ENCODE measurements at places on chromosomes 4 and X.

DNA sequence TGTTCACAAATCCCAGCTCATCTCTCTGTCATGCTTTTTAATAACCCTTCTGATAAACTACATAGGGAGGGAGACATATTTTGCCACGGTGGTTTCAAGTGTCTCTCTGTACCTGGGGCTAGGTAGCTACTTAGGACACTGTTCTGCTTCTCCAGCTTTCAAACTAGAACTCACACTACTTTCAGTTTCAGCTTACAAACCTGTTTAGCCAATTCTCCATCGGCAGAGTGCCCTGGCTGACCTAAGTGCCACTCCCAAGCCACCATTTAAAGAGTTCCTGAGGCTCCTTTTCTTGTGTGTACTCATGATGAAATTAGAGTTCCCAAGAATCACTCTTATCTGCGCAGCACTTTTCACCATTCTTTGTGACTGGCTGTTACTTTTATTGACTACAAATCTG is 899.2 kb downstream of the FAT4 start:
- DNase-seq = no peak

GRCh38 chr4:2964706-2965258 is 1.4 kb downstream of the GRK4 start:
- DNase-seq = no peak

DNA sequence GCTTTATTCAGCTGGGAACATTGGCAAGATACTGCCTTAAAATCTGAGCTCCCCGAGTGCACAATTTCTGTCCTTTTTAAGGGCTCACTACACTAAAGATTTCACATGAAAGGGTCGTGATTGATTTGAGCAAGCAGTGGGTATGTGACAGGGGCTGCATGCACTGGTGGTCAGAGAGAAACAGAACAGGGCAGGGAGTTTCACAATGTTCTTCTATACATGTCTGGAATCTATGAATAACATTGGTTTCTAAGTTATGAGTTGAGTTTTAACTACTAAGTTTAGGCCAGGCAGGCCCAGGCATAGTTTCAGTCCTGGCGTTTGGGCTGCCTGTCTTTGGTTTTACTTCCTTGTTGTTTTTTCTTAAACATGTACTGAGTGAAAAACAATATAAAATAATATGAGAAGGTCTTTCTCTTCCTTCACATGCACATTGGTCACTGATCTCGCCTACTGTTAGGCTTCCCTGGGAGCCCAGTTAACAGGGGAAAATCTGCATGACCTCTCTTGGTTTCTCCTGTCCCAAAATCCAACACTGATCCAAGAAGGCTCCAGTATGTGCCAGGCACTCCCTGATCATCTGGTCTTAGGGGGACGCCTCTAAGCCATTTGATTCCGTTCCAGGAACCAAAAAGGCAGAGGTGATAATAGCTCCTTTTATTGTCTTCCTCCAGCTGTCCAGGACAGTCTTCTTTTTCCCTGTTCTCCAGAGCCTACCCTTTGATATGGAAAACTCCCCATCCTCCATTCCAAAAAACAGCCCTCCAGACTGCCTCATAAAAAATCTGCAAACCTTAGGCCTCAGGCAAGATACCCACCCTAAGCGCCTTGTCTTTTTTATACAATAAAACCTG is at the start of gene UGT2B17:
UGT2B17 (minus strand) TSS at position 51 of the 854 bp plus-strand sequence. CDS start 7,838 bp downstream, outside the sequence.
- no peak for DNase-seq

DNA sequence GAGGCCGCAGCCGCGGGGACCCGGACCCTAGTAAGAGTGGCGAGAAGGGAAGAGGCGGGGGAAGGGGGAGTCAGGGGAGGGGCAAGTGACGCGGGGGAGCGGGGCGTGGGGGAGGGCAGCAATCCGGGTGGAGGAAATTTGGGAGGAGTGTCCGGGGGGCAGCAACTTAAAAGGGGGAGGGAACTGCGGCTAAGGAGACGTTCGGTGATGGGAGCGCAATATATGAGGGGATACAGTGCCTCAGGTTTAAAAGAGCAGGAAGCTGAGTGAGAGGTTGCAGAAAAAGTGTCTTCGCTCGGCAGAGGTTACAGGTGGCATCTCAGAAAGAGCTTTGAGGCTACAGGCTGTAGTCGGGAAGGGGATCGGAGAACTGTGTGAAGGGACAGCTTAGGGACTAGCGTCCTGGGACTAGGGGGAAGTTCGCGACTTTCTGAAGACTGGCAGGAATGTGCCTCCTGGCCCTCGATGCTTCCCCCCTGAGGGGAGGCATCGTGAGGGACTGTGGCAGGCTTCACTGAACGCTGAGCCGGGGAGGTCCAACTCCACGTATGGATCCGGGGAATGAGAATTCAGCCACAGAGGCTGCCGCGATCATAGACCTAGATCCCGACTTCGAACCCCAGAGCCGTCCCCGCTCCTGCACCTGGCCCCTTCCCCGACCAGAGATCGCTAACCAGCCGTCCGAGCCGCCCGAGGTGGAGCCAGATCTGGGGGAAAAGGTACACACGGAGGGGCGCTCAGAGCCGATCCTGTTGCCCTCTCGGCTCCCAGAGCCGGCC is 519 bp downstream of the FOXO4 start:
- no peak for DNase-seq

- DNase-seq = no peak
Observed at GRCh38 chr4:47719576-47719975, 118.3 kb downstream of the CORIN start.

- no peak for DNase-seq
Observed at GRCh38 chr4:117660668-117661067, 373.6 kb upstream of the NDST3 start.

DNA sequence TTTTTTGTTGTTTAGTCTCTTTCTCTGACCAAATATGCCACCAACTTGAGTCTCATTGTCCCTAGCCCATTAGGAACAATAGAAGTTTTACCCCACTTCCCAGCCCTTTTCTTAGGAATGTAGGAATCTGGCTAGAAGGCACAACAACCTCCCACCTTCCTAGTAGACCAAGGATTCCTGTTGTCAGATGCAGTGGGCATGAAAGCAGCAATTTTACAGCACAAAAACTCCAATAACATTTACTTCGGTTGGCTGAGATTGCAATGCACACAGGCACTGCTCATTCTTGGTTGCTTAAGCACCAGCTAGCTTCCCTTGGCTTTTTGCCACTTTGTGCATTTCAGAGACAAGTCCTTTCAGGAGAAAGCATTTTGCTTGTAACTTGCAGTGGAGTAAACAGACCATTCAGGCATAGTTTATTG is 312.8 kb downstream of the TENM3 start:
- no peak for DNase-seq

DNA sequence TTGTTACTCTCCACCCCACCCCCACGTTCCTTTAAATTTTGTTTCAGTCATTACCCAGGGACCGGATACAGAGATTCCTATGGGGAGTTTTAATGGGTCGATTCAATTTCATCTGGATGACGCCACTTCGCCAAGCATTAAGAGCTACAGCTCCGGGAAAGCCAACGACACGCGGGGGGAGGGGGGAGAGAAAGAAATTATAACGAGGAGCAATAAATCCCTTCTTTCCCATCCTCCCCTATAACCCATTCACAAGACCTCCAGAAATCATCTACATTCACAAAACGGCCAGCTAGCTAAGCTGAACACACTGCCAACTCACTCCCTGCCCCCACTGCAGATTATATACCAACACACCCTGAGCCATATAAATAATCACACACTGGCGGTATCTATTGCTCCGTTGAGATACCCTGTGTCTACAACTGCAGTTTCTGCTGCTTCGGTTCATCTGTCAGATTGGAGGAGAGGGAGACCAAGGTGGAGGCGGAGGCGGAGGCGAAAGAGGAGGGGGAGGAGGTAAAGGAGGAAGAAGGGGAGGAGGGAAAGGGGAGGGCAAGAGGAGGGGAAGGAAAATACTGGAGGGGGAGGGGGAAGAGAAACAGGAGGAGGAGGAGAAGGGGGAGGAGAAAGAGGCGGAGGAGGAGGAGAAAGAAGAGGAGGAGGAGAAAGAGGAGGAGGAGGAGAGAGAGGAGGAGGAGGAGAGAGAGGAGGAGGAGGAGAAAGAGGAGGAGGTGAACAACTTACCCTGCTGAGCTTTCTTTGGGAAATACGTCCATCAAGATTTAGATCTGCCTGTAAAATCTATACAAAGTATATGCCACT is 113.9 kb upstream of the VAMP7 start:
- DNase-seq = no peak

GRCh38 chr4:48205626-48206025 is 64.0 kb downstream of the TEC start:
- DNase-seq = no peak

DNA sequence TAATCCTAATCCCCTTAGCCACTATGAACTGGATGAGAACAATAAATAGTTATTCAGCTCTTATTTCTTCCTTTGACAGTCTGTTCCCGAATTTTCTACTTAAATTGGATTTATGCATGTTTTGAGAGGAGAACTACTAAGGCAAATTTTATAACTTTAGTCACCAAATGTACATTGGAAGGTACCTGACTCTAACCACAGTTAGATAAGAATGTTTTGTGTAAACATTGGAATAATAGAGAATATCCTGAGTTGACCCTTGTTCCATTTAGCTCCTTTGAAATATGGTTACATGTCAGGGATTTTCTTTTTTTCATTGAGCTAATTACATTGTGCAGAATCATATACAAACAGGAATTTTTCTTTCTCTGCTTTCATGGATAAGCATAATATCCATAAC is 202.6 kb downstream of the TLL1 start:
- no peak for DNase-seq

DNA sequence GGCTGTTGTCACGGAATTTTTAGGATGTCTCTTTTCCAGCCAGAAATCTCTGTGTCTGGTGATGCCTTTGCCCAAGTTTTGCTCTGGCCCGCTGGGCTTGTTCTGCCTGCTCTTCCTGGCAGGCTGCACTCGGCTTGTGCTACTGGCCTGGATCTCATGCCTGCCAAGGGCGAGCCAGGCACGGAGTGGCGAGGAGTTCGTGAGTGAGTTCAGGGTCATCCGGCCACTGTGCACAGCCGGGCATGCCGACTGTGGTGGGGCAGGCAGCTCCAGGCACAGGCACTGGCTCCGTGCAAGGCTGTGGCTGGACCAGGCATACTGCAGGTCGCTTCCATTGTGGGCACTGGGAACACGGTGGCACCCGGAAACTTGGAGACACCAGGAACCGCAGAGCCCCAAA is 129.1 kb downstream of the ARHGAP10 start:
- no peak for DNase-seq

DNA sequence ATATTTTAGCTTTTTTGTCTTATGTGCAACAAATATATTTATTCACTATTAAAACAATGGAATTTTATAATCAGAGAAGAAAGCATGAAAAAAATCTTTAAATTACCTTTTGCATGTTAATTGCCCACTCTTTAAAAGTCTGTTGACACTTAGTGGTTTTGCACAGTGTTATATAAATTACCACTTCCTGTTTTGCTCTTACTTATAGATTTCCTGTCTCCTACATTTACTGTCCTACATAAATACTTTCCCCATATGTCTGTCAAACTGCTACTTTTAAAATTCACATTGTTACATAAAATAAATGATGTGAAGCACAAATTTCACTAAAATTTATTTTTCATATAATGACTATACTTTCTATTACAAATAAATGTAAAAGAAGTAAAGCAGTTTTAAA is 161.1 kb upstream of the NDST4 start:
- DNase-seq = no peak

GRCh38 chr4:27005905-27006590 is 145.4 kb downstream of the STIM2 start:
- DNase-seq = no peak

DNA sequence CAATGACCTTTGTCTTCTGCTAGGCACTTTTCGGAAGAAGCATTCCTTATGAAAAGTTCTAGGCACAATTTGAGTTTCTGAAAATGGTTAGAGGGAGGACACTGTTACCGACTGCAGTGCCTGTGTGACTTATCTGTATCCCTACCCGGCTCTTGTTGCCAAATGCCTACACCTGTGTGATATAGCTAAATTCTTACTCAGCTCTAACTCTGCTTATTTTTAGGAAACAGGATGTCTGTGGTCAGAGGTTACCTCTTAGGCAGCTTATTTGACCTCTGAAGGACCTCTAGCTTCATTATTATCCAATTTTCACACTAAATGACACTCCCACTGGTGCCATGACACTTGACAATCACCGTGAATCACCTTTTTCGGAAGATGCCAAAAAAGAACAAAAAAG is 561.1 kb upstream of the SMIM31 start:
- DNase-seq = no peak

DNA sequence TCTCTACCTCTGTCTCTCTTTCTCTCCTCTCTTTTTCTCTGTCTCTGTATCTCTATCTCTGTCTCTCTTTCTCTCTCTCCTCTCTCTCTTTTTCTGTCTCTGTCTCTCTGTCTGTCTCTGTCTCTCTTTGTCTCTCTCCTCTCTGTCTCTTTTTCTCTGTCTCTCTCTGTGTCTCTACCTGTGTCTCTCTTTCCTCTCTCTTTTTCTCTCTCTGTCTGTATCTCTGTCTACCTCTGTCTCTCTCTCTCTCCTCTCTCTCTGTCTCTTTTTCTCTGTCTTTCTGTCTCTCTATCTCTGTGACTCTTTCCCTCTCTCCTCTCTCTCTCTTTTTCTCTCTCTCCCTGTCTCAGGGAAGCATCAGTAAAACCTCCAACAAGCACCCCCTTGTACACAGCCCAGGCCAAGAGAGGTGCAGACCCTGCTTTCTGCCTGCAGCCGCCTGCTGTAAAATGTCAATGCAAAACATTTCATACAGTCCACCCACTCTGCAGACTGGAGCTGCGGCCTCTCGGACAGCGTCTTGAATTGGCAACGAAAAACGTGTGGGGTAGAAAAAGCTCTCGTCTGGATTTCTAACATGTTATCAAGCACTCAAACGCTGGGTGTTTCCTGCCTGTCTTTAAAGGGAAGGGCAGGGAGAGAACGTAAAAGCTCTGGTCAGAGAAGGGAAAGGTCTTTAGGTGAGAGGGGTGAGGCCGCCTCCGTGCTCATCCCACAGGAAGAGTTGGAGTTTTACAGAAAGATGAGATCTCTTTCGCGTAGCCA is 3.7 kb upstream of the SHOX start:
- no peak for DNase-seq

- no peak for DNase-seq
Observed at GRCh38 chr4:103244251-103244650, 46.1 kb upstream of the CENPE start.

- no peak for DNase-seq
Observed at GRCh38 chr4:120266602-120267001, 200.0 kb upstream of the MAD2L1 start.

- DNase-seq = no peak
Observed at GRCh38 chrX:41553688-41554087, 106.5 kb downstream of the NYX start.

DNA sequence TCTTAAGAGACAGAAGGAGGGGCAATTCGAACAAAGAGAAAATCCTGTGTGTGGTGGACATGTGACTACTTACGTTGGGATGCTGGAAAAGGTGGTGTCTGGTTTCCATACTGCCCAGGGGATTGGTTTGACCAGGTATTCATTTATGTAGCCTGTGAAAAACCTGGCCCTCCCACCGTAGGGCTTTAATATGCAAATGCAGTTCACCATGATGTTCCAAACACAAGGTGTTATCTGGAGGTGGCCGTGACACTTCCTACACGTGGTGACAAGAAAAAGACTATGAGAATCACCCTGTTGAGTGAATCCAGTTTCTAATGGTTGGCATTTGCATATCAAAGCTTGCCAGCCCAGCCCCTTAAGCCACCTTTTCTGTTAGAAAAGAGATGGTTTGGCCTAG is 27.9 kb downstream of the UGT2B4 start:
- no peak for DNase-seq
